ENCODE measurements at places on chromosomes 12 and 14.
A peak's percentile ranks its signal among the peaks of the same experiment; 100 is the strongest.

DNA sequence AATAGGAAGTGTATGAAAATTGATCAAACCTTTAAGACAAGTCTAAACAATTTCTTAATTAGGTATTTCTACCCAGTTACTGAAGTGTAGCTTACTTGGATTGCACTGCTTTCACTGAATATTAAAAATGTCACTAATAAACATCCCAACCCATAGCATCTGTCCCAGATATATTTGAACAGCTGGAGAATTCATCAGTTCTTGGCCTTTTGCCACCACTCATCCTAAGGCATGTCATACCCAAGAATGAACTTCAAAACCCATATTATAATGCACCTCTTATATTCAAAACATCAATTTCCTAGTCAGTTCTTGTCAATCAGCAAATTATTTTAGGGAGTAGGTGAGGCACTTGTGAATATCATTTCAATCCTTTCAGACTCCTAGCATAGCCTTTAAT lies 392.3 kb downstream of the PAWR start:
- DNase-seq, result no peak

GRCh38 chr12:99917711-99918402 lies 66.9 kb downstream of the ANKS1B start:
- DNase-seq, result no peak

GRCh38 chr12:1796515-1797010 lies 23.8 kb upstream of the LRTM2 start:
- no peak for DNase-seq

- no peak for DNase-seq
Measured at GRCh38 chr12:124519746-124520145, 47.7 kb downstream of the NCOR2 start.

DNA sequence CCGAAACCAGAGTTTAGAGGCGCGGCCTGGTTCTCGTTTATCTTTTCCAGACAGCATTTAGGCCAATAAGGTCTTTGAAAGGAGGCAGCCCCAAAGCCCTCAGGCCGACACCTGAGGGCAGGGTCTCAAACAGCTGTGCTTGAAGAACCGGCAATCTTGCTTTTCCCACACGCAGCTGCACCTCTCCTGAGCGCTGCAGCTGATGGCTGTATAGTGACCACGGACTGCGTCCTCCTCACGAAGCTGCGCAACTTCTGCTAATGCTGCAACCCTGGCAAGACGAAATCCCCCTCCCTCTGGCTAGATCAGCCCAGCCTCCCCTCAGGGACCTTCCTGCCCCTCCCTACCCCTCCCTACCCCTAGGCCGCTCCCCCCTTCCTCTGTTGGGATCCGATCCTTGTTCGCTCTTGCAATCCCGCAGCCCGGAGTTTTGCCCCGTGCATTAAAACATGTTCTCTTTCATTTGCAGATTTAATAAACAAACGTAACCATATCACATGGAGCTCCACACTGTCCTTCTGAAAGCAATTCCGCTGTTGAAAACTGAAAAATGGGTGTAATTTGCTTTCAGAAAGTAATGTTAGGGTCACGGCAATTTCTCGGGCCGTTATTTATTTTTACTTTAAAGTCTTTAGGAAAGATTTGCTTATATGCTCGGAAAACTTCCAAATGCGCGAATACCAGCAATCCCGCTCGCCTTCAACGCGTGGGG lies 4.8 kb upstream of the PAX9 start:
- DNase-seq, result no peak

- DNase-seq, result peak; percentile 35
Measured at GRCh38 chr12:49233842-49234526, 30.9 kb upstream of the TUBA1C start.

GRCh38 chr12:87216436-87216835 lies 812.8 kb downstream of the C12orf50 start:
- no peak for DNase-seq

GRCh38 chr14:57883061-57883460 lies 17.2 kb upstream of the SLC35F4 start:
- DNase-seq, result no peak

GRCh38 chr12:90514325-90514724 lies 440.7 kb downstream of the CCER1 start:
- no peak for DNase-seq

GRCh38 chr12:67442347-67442841 lies 173.2 kb downstream of the CAND1 start:
- DNase-seq, result no peak

DNA sequence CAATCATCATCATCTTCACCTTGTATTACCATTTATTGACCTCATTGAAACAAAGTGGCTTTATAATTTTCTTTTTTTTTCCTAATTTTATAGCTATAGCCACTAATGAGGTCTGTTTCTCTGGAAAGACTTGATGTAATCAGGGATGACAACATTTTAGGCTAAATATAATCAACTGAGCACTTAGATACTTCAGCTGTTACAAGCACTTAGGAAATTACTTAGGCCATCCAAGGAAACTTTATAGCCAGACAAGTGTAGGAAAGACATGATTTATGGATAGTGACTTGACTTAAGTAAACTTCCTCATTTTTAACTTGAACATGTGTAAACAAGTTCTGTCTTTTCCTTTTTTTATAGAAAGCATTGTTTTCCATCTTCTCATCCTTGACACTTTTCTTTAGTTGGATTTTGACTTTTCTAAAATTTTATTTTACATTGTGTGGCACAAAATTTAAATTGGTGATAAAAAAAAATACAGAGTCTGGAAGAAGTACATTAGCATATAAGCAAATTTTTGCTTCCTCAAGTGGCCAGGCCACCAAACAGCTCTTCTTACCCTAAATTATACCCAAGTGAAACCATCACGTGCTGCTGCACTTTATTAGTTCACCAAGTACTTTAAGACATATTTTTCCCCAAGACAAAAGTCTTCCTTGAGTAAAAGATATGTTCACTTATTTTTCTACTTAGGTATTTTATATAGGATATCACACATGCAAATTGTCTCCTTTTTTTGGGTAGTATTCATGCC lies 15.1 kb downstream of the CPNE8 start:
- no peak for DNase-seq

- no peak for DNase-seq
Measured at GRCh38 chr12:132305991-132306884, 23.2 kb downstream of the GALNT9 start.

GRCh38 chr12:86727160-86727559 lies 471.0 kb upstream of the MGAT4C start:
- no peak for DNase-seq

DNA sequence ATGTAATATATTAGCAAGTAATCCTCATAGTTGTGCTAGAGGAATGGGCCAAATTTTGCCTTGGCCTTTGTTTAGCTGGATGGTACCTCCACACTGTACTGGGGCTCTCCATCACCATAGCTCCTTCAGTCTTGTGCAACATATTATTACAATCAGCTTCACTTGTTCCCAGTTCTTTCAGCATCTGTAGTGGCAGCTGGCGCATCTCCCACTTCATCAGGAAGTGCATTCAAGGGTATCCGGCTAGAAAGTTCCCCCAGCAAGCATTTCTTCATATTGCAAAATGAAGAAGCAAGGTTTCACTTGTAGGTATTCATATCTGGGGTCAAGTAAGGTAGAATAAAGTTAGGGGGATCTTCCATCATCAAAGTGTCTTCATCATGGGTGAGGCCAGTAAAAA lies 123.7 kb downstream of the IGF1 start:
- DNase-seq, result no peak

- DNase-seq, result no peak
Measured at GRCh38 chr14:54577977-54578376, 11.0 kb downstream of the SAMD4A start.

- DNase-seq, result no peak
Measured at GRCh38 chr12:130031571-130032189, 127.9 kb upstream of the TMEM132D start.

DNA sequence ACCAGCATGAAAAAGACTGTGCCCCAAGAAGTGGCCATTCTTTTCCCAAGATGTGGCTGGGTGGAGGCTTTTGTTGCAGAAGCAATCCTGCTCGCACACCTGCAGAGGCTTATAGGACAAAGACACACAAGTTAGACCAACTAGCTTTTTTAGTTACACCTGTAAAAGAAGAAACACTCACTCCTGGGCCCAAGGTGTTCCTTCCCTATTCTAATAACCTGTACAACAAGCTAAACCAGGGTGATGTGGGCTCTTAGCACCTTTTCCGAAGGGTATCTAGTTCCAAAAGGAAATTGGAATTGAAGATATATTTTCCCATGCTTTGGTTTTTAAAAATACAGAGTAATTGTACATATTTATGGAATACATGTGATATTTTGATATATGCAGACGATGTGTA lies 31.0 kb downstream of the ENTPD5 start:
- DNase-seq, result no peak

GRCh38 chr12:32336261-32336660 lies 63.1 kb upstream of the FGD4 start:
- no peak for DNase-seq

GRCh38 chr14:73758392-73759182 lies 44.4 kb upstream of the PNMA1 start:
- DNase-seq, result no peak

DNA sequence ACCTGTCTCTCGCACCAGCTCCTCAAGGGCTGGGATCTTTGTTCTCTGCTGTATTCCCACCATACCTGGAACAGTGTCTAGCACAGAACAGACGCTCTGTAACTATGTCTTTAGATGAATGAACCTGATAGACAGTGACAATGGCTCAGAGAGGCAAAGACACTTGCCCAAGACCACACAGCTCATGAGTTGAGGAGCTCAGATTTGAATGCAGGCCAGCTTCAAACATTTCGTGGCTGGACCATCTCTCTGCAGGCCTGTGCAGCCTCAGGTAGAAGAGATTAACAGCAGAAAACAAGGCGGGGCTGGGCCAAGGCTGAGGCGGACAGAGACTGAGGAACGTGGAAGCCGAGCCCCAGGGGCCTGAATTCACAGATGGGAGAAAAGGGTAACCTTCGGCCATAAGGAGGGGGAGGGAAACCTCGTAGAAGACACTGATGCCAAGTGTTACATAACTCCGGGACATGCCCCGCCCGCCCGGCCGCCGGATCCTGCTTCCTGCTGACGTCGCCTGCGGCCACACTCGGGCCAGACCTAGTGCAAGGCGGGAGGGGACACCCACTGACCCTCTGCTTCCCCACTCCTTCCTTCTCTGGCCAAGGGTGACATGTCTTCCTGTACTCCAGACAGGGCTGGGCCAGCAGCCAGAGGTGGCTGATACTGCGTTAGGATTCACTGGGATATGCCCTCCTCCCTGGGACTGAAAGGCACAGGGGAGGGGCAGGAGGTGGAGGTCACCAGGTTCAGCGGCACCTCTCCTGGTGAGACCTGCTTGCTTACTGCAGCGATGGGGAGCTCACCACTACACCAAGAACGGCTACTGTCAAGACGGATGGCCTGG lies 86.8 kb downstream of the RFLNA start:
- DNase-seq, result no peak

GRCh38 chr14:31934767-31935266 lies 142.3 kb upstream of the ARHGAP5 start:
- DNase-seq, result no peak

- no peak for DNase-seq
Measured at GRCh38 chr12:40620564-40621019, 71.6 kb upstream of the CNTN1 start.

DNA sequence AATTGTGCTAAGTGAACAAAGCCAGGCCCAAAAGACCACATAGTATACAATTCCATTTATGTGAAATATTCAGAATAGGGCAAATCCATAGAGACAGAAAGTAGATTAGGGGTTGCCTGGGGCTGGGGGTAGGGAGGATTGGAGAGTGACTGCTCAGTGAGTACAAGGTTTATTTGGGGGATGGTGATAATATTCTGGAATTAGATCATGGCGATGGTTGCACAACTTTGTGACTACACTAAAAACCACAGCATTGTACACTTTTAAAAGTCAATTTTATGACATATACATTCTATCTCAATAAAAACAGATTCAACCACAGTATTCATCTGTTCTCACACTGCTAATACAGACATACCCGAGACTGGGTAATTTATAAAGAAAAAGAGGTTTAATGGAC lies 68.7 kb upstream of the MAP1LC3B2 start:
- DNase-seq, result no peak

DNA sequence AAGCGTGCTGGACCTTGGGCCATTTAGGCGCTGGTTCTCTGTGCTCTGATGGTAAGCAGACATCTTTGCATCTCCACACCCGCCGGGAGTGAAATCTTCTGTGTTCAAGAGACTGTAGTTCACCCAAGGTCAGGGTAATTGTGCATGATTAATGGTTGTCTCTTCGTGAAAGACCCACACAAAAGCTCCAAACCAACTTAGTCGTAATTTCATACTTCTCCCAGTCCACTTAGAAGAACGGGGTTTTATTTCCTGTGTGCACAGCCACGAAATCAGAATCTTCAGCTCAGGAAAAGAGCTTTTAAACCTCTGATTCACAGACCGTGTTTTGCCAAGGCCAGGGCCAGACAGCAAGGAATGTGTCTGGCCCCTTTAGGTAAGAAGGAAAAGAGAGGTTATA lies 640.9 kb downstream of the MED13L start:
- DNase-seq, result no peak

GRCh38 chr12:106022568-106023012 lies 116.2 kb downstream of the NUAK1 start:
- no peak for DNase-seq

GRCh38 chr12:41339784-41340183 lies 151.7 kb downstream of the PDZRN4 start:
- DNase-seq, result no peak

GRCh38 chr12:16159571-16159970 lies 117.9 kb downstream of the SLC15A5 start:
- DNase-seq, result no peak

GRCh38 chr12:55703901-55704761 lies 3.6 kb downstream of the ITGA7 start:
- no peak for DNase-seq

DNA sequence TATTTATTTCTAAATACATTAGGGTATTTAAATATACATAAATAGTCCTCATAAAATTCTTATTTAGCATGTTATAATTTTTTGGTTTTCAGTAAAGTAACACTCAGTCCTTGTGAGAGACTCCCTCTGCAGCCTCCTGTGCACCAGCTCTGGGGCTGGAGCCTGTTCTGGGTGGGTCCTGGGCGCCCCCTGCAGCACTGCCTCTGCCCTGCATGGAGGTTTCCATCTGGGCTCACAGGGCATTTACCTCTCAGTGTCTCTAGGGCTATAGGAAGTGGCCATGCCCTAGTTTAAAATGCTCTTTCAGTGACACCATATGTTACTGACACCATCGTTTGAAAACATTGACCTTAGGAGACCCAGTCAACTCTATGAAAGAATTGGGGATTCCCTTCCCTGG lies 1155.2 kb downstream of the TMEM121 start:
- DNase-seq, result no peak
